Cortex of kidney (tissue), 1 donor: ENCODE measurements at places on chromosomes 3 and 15.

- no peak for DNase-seq
Measured at GRCh38 chr3:156834435-156834834, 8.3 kb downstream of the LEKR1 start.

GRCh38 chr3:98371853-98372252, 18.2 kb downstream of the OR5K4 start:
- DNase-seq: no peak

DNA sequence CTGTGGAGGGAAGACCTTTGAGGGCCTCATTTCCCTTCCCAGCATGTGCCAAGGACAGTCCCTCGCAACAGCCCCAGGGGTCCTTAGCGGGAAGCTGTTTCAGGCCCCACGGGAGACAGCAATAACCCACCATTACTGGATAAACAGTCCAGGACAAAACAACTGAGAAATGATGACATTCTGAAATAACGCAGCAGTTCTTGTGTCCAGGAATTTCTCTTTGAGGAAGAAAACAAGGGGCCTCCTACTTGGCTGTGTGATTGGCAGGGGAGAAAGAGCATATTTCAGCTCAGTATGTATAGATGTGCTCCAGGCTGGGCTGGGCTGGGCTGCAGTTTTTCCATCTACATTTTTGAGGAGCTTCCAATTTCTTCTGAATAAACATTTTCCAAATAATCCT, 82.2 kb upstream of the THBS1 start:
- no peak for DNase-seq

- no peak for DNase-seq
Measured at GRCh38 chr3:46987319-46987742, 7.9 kb downstream of the NBEAL2 start.

GRCh38 chr3:32616267-32616962, 45.8 kb upstream of the DYNC1LI1 start:
- DNase-seq: no peak

GRCh38 chr3:66393333-66394005, 107.4 kb downstream of the LRIG1 start:
- DNase-seq: no peak

- DNase-seq: no peak
Measured at GRCh38 chr3:14494279-14494972, 45.7 kb downstream of the GRIP2 start.

GRCh38 chr3:126533506-126533905, 9.6 kb downstream of the CHST13 start:
- no peak for DNase-seq

DNA sequence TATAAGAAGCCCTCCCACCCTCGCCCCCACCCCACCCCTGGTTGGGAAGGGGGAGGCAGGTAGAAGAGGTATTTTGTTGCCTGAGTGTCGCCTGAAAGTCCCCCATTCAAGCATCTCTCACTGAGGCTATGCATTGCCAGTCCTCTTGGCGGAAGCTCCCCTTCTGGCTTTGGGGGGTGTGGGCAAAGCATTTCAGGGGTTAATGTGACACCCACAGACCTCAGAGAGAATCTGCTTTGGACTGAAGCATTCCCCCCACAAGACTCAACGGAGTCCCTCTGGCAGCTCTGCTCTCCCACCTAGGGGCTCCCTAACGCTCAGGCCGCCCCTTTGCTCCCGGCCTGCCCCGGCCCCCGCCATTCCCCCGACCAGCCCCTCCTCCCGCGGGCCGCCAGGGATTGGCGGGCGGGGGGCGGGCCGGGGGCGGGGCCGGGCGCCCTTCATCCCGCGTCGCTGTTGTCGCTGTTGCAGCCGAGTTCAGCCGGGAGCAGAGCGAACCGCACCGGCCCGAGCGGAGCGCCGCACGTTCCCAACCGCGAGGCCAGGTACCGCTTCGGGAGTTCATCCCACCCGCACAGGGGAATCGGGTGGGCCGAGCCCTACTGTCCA, at the start of gene SLC38A3:
TSS of gene SLC38A3 (plus strand) at position 468 of the 609 bp plus-strand sequence. CDS start 8,929 bp downstream, outside the sequence.
- no peak for DNase-seq

DNA sequence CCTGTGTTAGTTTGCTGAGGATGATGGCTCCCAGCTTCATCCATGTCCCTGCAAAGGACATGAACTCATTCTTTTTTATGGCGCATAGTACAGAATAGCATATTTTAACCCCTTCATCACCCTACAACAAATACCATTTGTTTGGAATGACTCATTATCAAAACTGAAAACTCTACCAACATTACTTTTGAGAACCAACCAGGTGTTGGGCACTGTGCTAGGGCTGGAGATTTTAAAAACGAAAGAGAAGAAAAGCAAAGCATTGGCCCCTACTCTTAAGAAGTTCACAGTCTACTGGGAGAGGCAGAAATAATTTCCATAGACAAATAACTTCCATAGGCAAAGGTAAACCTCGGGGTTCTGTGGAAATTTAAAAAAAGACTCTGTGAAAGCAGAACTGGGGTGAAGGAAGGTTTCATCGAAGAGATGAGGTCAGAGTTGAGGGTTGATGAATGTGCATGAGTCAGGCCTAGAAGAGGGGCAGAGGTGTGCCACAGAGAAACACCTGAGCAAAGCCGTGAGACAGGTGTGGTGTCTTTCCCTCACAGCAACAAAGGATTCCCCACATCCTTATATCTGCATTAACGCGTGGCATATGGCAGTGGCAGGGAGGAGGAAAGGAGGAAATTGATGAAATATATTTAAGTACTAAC, 51.0 kb downstream of the MCF2L2 start:
- DNase-seq: no peak

DNA sequence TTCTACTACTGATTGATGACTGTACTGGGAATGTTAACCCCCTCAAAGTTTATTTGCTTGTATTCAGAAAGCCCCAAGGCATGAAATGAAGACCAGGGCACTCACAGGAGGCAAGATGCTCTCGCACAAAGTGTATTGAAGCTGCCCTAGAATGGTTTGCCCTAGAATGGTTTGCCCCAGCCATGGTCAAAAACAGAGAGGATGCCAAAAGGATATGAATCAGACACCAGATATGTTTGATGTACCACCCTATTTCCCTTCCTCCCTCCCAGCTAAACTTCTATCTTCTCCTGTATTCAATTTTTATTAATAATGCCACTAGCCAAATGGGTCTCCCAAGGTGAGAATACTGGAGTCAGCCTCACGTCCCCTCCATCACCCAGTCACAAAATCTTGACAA, 101.3 kb downstream of the TMCO5A start:
- no peak for DNase-seq

DNA sequence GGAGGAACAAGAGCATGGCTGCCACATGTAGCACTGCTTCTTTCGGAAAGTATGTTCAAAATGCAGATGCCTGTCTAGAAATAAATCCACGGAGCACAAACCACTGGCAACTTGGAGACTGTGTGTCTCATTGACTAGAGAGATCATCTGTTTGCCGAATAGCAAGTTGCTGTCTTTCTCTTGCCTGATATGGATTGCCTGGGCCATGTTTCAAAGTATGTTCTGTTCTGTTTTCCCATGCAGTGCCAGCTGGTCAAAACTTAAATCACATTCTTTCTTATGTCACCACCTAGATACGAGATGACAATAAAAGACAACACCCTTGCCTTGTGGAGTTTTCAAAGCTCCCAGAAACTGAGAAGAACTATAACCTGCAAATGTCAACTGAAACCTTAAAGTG, 318.9 kb downstream of the RYR3 start:
- no peak for DNase-seq

GRCh38 chr3:50258029-50258680, 10.8 kb upstream of the SEMA3B start:
- no peak for DNase-seq

DNA sequence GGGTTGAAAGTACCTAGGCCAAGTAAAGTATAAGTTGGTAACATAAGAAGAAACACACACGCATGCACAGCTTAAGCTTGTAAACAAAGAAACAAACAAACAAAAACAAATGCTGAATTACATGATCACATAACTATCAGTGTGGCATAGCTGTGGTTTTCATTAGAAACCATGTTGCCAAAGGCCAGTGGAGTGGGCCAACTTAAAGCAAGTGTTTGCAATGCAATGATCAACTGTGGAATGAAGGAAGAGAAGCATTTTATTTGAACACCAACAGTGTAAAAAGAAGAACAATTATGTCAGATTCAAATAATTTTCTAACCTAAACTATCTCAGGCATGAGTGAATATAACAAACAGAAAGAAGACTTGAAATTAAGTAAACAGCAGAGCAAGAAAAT, 199.4 kb upstream of the STRIT1 start:
- no peak for DNase-seq

DNA sequence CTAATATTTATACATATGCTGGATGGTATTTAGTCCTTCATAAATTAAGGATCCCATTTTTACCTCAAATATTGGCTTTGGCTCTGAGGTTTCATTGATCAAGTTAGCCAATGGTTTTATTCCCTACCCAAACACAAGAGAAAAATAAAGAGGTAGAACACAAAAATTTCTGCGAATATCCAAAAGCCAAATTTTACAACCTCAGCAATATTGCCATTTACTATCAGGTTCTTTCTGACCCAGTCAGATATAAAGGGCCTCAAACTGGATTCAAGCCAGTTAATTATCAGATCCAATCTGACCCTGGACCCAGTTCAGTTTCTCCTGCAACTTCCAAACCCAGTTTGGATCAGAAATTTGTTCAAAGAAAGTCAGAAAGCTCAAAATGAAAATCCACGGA, 998.1 kb downstream of the SI start:
- DNase-seq: no peak

DNA sequence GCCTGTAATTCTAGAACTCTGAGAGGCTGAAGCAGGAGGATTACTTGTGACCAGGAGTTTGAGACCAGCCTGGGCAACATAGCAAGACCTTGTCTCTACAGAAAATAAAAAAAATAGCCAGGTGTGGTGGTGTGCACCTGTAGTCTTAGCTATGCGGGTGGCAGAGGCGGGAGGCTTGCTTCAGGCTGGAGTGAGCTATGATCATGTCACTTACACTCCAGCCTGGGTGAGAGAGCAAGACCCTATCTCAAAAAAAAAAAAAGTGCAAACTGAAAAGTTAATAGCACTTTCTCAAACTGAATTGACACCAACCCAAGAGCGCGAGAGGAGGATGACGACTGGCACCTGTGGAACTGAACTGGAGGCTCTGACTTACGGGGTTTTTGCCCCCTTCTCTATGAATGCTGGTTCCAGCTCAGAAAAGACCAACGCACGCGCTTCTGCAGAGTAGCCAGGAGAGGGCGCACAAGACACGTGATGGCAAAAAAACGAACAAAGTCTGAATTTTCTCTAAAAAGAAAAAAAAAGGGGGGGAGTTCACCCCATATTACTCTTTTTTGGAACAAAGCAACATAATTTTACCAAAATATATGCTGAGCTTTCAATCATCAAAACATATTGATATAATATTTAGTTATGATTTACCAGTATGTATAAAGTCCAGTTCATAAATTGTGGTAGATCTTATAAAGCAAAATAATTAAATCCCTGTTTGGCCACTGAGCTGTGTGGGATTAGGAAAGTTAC, 23.7 kb downstream of the CFAP92 start:
- DNase-seq: no peak

DNA sequence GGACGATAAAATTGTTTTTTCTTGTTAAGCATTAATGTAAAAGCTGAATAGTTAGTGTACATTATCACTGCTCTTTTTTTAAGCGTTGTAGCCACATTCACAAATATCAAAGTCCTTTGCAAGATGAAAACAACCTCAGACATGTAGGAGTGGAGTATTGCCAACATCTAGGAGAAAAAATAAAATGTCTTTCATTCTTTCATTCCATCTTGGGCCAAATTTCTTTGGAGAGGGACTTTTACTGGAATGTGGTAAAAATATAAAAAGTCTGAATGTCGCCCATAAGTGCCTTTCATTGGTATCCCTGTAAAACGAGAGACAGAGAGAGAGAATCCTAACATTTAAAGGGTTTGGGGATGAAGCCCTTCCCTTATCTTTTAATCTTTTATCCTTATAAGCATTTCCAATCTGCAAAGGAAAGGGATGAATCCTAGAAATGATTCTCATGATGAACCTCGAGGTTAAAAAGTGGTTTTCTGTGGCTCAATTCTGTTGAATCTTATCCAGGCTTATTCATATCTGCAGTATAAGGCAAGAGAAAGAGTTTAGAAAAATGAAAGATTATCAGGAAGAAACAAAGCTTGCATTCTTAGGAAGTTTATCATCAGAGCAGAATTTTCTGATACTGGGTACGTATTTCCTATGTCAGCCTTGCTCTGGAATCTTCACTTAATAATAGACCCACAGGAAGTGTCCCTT, 1031.7 kb downstream of the MCTP2 start:
- no peak for DNase-seq

DNA sequence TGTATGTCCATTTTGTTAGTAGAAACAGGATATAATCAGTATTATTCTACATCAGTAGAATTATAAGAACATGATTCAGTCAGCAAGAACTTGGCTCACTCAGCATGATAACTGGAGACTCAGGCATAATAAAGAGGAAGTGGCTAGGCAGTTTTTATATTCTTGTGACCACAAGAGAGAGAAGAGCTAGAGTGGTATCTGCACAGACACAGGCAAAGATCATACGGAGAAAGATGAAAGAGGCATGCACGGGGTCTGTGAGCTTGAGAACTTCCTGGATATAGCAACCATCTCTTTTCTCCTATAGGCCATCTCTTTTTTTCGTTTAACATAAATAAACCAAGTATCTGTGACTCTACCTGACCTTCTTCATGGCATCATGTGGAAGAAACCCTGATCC, 46.8 kb downstream of the MYO5A start:
- DNase-seq: no peak

DNA sequence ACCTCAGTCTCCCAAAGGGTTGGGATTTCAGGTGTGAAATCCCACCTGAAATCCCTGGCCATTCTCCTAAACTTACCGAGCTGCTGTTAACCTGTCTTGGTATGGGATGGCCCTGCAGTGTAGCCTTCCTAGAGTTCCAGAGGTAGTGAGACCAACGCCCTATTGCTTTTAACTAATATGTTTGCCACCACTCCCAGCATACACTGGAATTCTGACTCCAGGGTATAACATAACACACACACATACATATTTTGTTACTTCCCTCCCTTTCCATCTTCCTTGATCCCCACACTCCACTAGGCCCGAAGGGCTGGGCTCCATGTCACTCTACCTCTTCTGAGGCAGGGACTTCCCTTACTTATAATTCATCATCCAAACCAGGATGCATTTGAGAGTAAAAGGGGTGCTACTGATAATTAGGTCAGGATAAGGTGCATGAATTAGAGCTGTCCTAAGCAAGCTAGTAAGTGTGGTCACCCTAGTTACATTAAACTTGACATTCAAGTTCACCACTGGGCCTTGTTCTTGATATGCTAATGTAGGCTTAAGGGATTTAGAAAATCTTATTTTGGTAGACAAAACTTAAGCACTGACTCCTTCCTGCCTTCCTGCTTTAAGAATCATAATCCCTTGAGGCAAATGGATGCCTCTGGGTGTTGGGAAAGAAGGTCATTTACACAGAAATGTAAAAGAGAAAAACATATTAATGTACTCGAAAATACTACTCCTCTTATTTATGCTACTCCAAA, 317.6 kb downstream of the MAGI1 start:
- no peak for DNase-seq

- no peak for DNase-seq
Measured at GRCh38 chr3:57199895-57200297, at the start of gene HESX1. TSS of gene HESX1 (minus strand) at chr3:57199978. CDS start at chr3:57199918, 60 bp downstream.

- no peak for DNase-seq
Measured at GRCh38 chr15:93146196-93146595, 57.2 kb upstream of the RGMA start.
